Inflammatory macrophage treated with lipopolysaccharide for 4 hours (primary cell): ENCODE measurements at places on chromosomes 5 and 9.

DNA sequence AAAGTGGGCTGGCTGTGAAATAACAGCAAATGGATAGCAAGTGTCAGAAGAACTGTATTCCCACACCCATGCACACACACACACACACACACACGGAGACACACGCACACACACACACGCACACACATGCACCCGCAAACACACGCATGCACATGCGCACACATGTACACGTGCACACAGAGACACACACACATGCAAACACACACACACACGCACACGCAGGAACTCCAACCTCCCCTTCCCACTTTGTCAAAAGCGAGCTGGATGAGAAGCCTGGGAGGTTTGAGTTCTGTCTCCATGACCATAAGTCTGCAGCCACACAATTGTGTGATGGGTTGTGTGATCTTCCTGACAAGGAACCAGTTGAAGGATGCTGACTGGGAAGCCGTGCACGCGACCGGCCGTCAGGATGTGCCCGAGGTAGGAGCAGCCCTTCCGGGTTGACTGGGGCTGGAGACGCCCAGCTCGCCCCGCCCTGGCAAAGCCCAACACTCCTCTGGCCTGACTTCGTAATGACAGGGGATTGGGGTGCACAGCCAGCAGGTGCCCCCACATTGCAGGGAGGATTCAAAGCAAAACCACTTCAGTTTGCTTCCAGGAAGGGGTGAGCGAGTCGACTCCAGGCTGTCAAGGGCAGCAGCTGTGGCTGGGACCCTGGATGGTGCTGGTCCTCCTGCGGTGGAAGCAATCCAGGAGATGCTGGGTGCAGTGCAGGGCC, 29.3 kb upstream of the NKD2 start:
- DNase-seq = no peak

DNA sequence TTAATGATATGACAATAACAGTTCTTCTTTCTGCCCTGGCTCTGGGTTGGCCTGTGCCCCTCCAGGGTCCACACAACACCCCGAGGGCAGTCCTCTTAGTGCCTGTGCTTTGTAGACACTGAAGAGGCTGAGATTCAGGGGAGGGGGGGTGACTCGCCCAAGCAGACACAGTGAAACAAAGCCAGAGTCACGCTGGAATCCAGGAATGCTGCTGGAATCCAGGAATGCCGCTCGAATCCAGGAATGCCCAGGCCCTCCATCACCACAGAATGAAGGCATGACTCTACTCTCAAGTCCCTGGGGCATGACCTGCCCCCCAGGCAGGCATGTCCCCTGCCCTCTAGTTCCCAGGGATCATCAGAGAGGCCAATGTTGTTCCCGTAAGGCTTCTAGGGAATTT, 73.1 kb downstream of the LRSAM1 start:
- DNase-seq = no peak

- no peak for DNase-seq
These were observed 8.7 kb downstream of the SETD9 start for GRCh38 chr5:56918054-56918453.

- DNase-seq = peak; percentile 55
These were observed 20.4 kb upstream of the ZNF354B start for GRCh38 chr5:178839319-178839704.

GRCh38 chr9:109931623-109932022, 151.6 kb downstream of the PALM2AKAP2 start:
- DNase-seq = no peak

- no peak for DNase-seq
These were observed 72.7 kb downstream of the C9orf57 start for GRCh38 chr9:71987471-71988371.

- DNase-seq = no peak
These were observed 32.3 kb upstream of the NTNG2 start for GRCh38 chr9:132129535-132129934.

DNA sequence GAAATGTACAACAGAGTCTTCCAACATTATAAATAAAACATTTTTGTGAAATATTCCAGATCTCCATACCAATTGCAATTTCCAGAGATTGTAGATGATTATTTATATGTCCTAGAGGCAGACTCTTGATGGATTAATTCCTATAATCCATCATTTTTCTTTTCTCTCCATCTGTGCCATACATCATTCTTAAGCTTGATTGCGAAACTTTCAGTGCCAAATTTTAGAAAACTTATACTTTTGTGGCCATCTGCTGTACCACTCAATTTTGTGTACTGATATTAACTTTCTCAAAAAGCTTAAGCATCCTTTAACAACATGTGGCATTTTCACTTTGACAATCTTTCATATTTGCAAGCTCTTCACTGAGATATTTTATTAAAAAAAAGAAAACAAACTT, 446.9 kb downstream of the SEMA5A start:
- DNase-seq = no peak

DNA sequence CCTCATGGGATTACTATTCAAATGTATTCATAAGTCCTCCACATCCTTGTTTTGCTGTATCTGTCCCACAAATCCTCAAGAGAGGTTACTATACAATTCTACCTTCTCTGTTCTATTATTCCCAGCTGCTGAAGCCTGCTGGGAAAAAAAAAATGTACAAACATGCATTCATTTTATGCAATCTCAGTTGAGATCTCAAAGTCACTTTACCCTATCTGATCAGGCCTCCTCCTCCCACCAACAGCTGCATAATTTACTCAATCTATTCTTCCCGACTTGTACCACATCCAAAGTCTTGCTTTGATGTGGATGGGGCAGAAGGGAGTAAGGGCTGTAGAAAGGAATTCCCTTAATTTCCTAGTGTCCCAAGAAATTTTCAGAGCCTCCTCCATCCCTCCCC, 28.6 kb downstream of the PSIP1 start:
- DNase-seq = no peak
